ENCODE measurements at places on chromosomes 2 and 18. TPM values are rescaled to one million over a fixed set of nuclear protein-coding genes. Genes with fewer than 3 reads are reported as not detected.

- peak overlapping the region; percentile 29 for H3K27ac ChIP-seq
- no peaks in the 10 kb centered on the region for H3K27me3 ChIP-seq
- H3K36me3 ChIP-seq, result no peaks in the 10 kb centered on the region
- no peak for DNase-seq
Measured at GRCh38 chr2:157821519-157822131, 54.5 kb downstream of the ACVR1 start.

GRCh38 chr2:126715576-126716406, 59.8 kb downstream of the GYPC start:
- peaks cover 7% of the 10 kb centered on the region for H3K4me1 ChIP-seq
- H3K4me3 ChIP-seq, result no peak overlapping the region
- H3K27me3 ChIP-seq, result no peaks in the 10 kb centered on the region

DNA sequence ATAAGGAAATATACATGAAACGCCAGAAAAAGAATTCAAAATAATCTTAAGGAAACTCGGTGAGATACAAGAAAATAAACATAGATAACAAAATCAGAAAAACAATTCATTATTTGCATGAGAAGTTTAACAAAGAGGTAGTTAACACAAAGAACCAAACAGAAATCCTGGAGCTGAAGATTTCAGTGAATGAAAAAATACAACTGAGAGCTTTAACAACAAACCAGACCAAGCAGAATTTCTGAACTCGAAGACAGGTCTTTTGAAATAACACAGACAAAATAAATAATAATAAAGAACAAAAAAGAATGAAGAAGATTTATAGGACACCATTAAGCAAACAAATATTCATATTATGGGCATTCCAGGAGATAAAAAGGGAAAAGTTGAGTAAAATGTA, 204.7 kb downstream of the ATAD2B start:
- DNase-seq, result no peak
- H3K36me3 ChIP-seq, result peaks cover 9% of the 10 kb centered on the region
- H3K4me3 ChIP-seq, result no peak overlapping the region
- H3K27ac ChIP-seq, result no peak overlapping the region
- no peaks in the 10 kb centered on the region for H3K27me3 ChIP-seq

DNA sequence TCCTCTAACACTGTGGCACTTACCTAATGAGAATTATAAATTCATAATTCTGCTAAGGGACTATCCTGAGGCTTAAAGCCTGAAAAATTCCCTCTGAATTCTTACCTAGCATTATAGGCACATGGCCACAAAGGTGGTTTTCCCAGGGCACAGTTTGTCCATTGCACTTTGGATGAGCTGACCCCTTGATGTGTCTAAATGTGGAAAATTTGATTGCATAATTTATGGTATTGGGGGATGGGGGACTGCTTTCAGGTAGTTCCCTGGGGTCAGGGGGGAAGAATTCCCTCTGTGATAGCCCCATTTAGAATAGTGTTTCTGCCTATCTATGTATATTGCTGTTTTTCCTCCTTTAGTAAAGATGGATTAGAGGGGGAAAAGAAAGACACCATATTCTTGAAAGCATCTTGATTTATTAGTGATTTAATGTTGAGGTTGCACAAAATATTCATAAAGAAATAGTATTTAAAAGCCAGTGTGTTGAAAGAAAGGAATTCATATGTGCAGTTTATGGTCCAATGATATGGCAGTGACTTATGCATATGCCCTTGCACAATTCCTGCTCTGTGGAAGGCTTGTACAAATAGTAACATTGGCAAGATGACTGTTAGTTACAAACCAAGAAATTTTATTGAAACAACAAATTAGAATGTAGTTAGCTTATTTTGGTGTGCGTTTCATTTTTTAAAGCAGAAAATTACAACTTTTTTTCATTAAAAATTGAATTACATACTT, 8.7 kb upstream of the HTR2B start:
- peaks cover 21% of the 10 kb centered on the region for H3K4me1 ChIP-seq
- no peak for DNase-seq
- H3K4me3 ChIP-seq, result no peak overlapping the region
- H3K36me3 ChIP-seq, result no peaks in the 10 kb centered on the region
- H3K27me3 ChIP-seq, result no peaks in the 10 kb centered on the region
- H3K27ac ChIP-seq, result no peak overlapping the region

- no peak for DNase-seq
- no peaks in the 10 kb centered on the region for H3K36me3 ChIP-seq
- H3K4me1 ChIP-seq, result no peaks in the 10 kb centered on the region
- no peaks in the 10 kb centered on the region for H3K27me3 ChIP-seq
- H3K4me3 ChIP-seq, result no peak overlapping the region
Measured at GRCh38 chr2:141105763-141106162, 1025.1 kb downstream of the LRP1B start.

- no peaks in the 10 kb centered on the region for H3K4me1 ChIP-seq
- H3K36me3 ChIP-seq, result no peaks in the 10 kb centered on the region
- DNase-seq, result no peak
- no peak overlapping the region for H3K4me3 ChIP-seq
- H3K27me3 ChIP-seq, result no peaks in the 10 kb centered on the region
Measured at GRCh38 chr2:174641168-174641567, 43.6 kb upstream of the WIPF1 start.

- H3K4me3 ChIP-seq, result no peak overlapping the region
- H3K4me1 ChIP-seq, result no peaks in the 10 kb centered on the region
- no peaks in the 10 kb centered on the region for H3K27me3 ChIP-seq
- no peak overlapping the region for H3K27ac ChIP-seq
- no peaks in the 10 kb centered on the region for H3K36me3 ChIP-seq
- DNase-seq, result no peak
Measured at GRCh38 chr2:238936162-238937052, 88.5 kb downstream of the TWIST2 start.

GRCh38 chr18:45738660-45739059, 14.7 kb downstream of the SLC14A1 start:
- H3K36me3 ChIP-seq, result no peaks in the 10 kb centered on the region
- no peaks in the 10 kb centered on the region for H3K4me1 ChIP-seq
- no peak overlapping the region for H3K27ac ChIP-seq
- H3K4me3 ChIP-seq, result no peak overlapping the region

- no peak for DNase-seq
- no peak overlapping the region for H3K4me3 ChIP-seq
- H3K27ac ChIP-seq, result peak overlapping the region; percentile 48
- H3K4me1 ChIP-seq, result peaks cover 8% of the 10 kb centered on the region
- H3K27me3 ChIP-seq, result no peaks in the 10 kb centered on the region
- no peaks in the 10 kb centered on the region for H3K36me3 ChIP-seq
Measured at GRCh38 chr2:33552758-33553461, 46.2 kb downstream of the FAM98A start.

DNA sequence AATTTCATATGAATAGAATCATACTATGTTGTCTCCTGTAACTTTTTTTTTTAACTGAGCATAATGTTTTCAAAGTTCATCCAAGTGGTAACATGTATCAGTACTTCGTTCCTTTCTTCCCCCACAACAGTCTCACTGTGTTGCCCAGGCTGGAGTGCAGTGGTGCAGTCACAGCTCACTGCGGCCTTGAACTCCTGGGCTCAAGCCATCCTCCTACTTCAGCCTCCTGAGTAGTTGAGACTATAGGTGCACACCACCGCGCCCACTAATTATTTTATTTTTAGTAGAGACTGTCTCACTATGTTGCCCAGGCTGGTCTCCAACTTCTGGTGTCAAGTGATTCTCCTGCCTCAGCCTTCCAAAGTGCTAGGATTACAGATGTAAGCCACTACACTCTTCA, 23.4 kb upstream of the TET3 start:
- no peak overlapping the region for H3K4me3 ChIP-seq
- H3K36me3 ChIP-seq, result peaks cover 31% of the 10 kb centered on the region
- no peak overlapping the region for H3K27ac ChIP-seq

- no peaks in the 10 kb centered on the region for H3K4me1 ChIP-seq
- no peak for DNase-seq
- no peak overlapping the region for H3K4me3 ChIP-seq
- no peak overlapping the region for H3K27ac ChIP-seq
- no peaks in the 10 kb centered on the region for H3K27me3 ChIP-seq
- H3K36me3 ChIP-seq, result no peaks in the 10 kb centered on the region
Measured at GRCh38 chr18:9897129-9897528, 11.4 kb downstream of the TXNDC2 start.

DNA sequence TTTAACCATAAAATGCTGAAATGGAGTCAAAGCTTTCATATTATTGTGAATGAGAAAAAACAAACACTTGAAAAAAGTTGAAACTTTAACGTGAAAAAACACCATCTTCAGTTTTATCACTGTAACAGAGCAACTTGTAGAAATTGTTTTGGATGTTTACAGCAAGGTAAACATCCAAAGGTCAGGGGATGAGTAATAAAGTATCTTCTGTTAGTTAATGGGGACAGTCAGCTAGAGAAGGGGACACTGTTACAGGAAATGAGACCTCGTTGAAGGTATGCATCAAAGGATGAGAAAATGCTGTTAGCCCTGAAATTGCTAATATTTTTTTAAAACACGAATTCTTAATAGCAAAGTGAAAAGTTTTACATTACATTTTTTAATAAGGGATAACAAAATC, 2.9 kb downstream of the RHBDD1 start:
- no peaks in the 10 kb centered on the region for H3K27me3 ChIP-seq
- no peak overlapping the region for H3K4me3 ChIP-seq
- H3K27ac ChIP-seq, result no peak overlapping the region
- H3K36me3 ChIP-seq, result no peaks in the 10 kb centered on the region
- no peak for DNase-seq
- peaks cover 32% of the 10 kb centered on the region for H3K4me1 ChIP-seq

GRCh38 chr2:181005809-181006208, 25.4 kb downstream of the UBE2E3 start:
- no peak for DNase-seq
- H3K4me3 ChIP-seq, result no peak overlapping the region
- H3K27me3 ChIP-seq, result no peaks in the 10 kb centered on the region
- H3K27ac ChIP-seq, result no peak overlapping the region
- H3K36me3 ChIP-seq, result no peaks in the 10 kb centered on the region

- H3K27me3 ChIP-seq, result no peaks in the 10 kb centered on the region
- H3K27ac ChIP-seq, result no peak overlapping the region
- DNase-seq, result no peak
- no peaks in the 10 kb centered on the region for H3K4me1 ChIP-seq
Measured at GRCh38 chr2:118535818-118536212, 311.6 kb downstream of the EN1 start.

GRCh38 chr2:51299370-51299769, 267.4 kb upstream of the NRXN1 start:
- H3K27ac ChIP-seq, result no peak overlapping the region
- no peaks in the 10 kb centered on the region for H3K36me3 ChIP-seq
- no peaks in the 10 kb centered on the region for H3K27me3 ChIP-seq

DNA sequence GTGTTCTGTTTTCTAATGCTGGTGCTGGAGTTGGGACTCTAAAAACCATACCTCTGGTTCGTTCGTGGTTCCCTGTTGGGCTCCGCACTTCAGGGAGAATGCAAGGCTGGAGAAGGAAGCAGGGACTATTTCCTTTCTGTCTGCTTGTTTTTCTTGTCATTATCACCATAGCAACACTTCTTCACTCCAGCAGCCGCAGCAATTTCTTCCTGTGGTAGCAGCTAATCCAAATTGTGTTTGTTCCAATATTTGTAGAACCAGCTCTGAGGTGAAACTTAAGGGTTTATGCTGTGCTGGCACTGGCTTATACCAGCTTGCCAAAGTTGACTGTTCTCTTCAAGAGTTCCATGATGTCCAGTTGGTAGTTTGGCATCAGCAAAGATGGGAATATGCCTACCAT, 301.4 kb upstream of the SYT4 start:
- no peaks in the 10 kb centered on the region for H3K27me3 ChIP-seq
- H3K4me3 ChIP-seq, result no peak overlapping the region
- H3K4me1 ChIP-seq, result peaks cover 4% of the 10 kb centered on the region
- no peaks in the 10 kb centered on the region for H3K36me3 ChIP-seq

- peak overlapping the region; percentile 84 for H3K27ac ChIP-seq
- H3K4me1 ChIP-seq, result peaks cover 13% of the 10 kb centered on the region
- peak overlapping the region; percentile 96 for H3K4me3 ChIP-seq
- DNase-seq, result no peak
- H3K27me3 ChIP-seq, result no peaks in the 10 kb centered on the region
- H3K36me3 ChIP-seq, result no peaks in the 10 kb centered on the region
Measured at GRCh38 chr2:55518841-55519165, 715 bp upstream of the CFAP36 start.

DNA sequence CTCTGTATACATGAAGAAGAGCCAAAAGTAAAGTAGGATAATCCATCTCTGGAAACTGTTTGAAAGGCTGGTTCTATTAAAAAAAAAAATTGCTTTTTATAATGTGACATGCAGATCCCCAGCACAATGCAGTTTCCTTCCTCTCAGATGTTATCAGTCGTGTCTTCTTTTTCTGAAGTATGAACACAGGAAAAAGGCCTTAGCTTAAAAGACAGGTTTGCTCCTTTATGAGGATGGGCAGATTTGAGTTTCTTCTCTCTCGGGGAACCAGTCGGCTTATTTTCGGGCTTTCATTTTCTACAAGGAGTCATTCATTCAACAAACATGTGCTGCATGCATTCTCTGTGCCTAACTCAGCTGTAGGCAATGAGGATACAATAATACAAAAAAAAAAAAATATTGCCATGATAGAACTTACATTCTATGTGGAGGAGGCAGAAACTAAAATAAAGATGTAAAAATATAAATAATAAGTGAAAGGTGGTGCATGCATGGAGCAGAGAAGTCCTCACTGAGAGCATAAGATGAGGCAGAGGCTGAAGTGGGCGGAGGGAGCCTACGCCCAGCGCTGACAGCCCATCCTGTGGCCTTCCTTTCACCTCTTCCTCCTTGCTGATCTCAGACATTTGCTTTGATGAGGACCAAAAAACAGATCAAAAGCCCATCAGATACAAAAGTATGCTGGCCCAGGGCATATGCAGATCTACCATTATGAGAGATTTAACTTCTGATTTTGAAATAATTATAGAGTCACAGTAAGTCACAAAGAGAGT, at the start of gene CD226:
Gene CD226 (minus strand): TSS at position 513 of the 773 bp plus-strand sequence. CDS start 467 bp downstream, at position 46.
- no peak within 1 kb of the TSS for H3K27ac ChIP-seq
- no peaks in the 10 kb centered on the region for H3K4me1 ChIP-seq
- no peaks in the 10 kb centered on the region for H3K36me3 ChIP-seq
- H3K4me3 ChIP-seq, result no peak within 1 kb of the TSS
- no peak for DNase-seq
- H3K27me3 ChIP-seq, result no peaks in the 10 kb centered on the region

DNA sequence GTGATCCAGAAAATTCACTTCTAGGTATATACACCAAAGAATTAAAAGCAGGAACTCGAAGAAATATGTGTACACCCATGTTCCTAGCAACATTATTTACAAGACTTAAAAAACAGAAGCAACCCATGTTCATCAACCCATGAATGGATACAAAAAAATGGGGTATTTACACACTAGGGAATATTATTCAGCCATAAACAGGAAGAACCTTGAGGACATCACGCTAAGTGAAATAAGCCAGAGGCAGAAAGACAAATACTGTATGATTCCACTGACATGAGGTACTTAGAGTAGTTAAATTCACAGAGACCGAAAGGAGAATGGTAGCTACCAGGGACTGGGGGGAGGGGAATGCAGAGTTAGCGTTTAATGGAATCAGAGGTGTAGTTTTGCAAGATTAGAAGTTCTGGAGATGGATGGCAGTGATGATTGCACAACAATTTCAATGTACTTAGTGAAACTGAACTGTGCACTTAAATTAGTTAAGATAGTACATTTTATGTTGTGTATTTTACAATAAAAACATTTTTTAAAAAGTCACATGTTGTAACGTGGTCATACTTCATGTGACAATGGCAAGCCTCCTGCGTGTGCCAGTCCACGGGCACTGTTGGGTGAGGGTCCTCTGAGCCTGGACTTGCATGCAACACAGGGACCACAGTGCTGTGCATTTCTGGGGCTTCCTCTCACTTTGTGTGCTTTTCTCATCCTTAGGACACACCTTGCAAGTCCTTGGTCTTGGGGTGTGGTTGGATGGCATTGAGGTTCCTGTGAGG, 206.1 kb upstream of the HDAC4 start:
- no peaks in the 10 kb centered on the region for H3K4me1 ChIP-seq
- no peaks in the 10 kb centered on the region for H3K36me3 ChIP-seq
- peaks cover 4% of the 10 kb centered on the region for H3K27me3 ChIP-seq
- DNase-seq, result no peak
- no peak overlapping the region for H3K27ac ChIP-seq

The SIX3 gene
- not detected for total RNA-seq

The CYP27A1 gene
- total RNA-seq, result 21.8 TPM

The FOXI3 gene
- not detected for total RNA-seq
